ENCODE measurements at places on chromosomes 16 and 17.
A peak's percentile ranks its signal among the peaks of the same experiment; 100 is the strongest.

DNA sequence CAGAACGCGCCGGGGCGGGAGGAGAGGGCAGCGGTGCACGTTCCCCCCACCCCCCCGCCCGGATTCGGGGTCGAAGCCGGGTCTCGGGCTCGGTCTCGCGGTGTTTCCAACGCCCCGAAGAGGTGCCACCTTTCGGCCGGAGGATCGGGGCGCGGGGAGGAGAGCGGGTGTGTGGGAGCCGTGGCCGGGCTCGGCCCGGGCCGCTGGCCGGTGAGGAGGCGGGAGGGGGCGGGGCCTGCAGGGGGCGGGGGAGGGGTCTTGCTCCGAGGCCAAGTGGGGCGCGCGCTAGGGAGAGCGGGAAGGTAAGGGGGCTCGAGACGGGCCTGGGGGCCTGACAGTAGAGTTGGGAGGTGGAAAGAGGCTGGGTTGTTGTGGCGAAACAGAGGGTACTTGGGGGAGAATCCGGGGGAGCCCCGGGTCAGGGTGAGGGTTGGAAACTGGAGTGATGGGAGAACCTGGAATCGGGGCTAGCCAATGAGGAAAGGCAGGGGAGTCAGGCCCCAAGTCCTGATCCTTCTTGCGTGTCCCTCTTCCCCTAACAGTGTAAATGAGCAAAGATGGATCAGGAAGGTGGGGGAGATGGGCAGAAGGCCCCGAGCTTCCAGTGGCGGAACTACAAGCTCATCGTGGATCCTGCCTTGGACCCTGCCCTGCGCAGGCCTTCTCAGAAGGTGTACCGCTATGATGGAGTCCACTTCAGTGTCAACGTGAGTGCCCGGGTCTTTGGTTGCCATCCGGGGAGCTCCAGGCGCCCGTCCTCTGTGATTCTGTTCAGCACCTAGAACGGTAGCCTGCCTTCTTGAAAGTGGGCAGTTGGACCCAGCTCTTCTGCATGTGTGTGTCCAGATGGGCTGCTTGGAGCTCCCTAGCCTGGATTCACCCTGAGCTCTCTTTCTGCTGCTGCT is 873 bp downstream of the SETD1A start:
- no peak for DNase-seq

DNA sequence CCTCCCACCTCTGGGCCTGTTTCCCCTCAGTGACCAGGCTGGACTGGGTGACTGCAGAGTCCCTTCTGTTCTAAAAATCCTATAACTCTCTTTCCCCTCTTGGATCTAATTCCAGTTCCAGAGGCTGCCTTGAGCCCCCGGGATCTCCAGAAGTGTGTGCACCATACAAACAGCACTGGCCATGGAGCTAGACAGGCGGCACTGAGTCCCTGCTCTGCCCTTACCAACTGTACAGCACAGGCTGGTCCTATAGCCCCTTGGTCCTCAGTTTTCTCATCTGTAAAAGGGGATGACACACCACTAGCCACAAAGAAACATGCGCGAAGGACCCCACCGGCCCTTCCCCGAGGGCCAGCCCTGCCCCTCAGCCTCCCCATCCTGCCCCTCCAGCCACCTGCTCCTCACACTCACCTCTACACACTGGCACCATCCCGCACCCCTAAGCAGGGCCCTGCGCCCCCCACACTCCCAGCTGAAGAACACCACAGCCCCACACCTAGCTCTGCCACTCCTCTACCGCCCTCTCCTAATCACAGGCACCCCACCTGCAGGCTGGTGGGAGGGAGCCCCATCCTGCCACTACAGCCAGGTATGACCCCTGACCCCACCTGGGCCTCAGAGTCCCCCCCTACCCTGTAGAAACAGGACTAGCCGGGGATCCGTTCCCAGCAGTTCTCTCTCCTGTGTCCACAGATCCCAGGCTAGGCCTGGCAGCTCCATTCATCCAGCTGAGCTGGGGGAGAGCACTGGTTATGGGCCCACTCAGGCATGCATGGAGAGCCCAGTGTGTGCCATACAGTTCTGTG is 913 bp upstream of the KRT16 start:
- no peak for DNase-seq

- no peak for DNase-seq
Observed at GRCh38 chr17:68993112-68993511, 37.9 kb upstream of the ABCA8 start.

DNA sequence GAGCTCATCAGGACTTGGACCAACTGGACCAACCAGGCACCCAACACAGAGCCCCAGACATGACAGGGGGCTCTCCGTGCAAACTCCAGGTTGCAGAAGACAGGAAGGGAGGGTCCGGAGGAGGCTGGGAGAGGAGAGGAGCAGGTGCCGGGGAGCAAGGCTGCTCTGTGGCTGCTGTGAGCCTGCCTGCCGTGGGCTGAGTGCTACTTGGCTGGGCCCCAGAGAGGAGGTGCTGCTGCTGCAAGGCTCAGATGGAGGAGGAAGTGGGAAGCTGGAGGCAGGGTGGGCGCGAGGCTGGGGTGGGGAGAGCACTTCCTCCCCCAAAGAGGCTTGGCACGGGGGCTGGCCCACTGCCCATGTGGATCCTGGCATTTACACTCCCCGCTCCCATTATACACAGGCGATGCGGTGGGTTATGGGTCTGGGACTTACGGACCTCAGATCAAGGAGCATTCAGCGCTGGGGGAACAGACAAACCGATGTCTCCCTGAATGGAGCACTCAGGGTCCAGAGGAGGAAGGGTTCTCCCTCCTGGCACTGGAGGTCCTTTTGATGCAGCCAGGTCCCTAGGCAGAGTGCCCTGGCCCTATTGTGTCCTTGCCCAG is 15.9 kb downstream of the EPOP start:
- DNase-seq = no peak

DNA sequence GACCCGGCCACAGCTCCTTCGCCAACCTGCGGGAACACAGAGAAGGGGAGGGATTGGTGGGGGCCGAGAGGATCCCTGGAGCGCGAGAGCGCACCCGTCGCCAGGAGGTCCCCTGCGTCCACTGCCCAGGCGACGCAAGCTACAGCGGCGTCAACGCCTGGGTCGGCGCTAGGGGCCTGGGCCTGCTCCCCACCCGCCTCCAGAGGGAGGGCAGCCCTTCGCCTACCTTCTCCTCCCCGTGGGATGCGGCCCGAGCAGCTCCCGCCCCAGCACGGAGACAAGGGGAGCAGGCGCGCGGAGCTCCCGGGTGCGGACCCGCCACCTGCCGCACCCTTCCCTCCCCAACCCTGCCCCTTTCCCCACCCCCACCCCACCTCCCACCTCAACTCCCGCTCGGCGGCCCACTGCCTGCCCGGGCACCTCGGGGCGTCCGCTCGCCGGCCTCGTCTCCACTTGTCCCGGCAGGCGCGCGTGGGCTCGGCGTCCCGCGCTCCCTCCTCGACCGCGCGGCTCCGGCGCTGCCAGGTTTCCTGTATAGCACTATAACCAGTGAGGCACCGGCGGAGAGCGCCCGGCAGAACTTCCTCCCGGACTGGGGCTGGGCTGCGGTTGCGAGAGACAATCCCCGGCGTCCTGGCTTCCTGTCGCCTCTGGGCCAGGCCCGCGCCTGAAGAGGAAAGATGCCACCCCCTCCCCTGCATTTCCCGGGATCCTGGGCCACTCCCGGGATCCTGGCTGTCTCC is 119.1 kb upstream of the SMURF2 start:
- peak; percentile 43 for DNase-seq

DNA sequence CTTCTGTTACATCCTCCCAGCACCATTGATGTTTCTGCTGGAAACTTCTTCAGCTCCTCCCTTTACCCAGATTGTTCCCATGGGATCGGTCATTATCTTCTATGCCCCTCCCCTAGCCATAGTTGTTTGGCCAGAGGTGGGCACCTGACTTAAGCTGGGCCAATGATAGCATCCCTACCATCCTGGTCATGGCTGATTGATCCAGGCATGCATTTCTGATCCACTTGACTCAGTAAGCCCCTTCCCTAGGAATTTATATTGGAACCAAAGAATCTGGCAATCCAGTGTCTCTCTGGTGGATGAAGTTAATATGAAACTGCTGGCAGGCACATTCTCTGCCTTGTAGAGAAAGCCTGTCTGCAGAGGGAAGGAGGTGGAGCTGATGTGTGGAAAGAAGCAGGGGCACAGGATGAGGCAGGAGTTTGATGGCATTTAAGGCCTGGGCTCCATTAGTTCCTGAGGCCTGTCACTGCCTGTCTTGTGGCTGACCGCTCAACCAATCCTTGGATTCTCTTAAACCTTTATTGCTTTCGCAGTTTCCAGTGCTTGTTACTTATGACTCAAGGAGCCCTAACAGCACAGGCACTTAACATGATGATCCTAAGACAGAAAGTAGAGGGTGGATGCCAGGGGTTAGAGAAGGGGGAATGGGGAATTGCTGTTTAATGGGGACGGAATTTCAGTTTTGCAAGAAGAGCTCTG is 152.4 kb downstream of the ABCC12 start:
- DNase-seq = no peak

GRCh38 chr17:47701608-47702007 is 7.6 kb downstream of the TBKBP1 start:
- no peak for DNase-seq

DNA sequence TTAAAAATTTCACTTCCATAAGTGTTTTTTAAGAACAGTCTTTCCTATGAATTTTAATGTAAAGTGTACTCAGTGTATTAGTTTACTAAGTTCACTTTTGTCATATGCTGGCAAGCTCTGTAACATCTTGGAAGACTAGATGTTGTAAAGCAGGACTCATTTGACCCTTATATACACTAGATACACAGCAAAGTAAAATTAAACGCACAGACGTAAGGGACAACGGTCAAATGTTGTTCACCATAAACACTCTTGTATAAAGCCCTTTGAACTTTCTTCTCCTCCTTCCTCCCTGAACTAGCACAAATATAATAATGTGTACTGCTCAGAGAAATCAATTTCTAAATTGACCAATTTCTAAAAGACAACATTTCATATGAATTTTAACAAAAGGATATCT is 7.0 kb upstream of the GOT2 start:
- no peak for DNase-seq

DNA sequence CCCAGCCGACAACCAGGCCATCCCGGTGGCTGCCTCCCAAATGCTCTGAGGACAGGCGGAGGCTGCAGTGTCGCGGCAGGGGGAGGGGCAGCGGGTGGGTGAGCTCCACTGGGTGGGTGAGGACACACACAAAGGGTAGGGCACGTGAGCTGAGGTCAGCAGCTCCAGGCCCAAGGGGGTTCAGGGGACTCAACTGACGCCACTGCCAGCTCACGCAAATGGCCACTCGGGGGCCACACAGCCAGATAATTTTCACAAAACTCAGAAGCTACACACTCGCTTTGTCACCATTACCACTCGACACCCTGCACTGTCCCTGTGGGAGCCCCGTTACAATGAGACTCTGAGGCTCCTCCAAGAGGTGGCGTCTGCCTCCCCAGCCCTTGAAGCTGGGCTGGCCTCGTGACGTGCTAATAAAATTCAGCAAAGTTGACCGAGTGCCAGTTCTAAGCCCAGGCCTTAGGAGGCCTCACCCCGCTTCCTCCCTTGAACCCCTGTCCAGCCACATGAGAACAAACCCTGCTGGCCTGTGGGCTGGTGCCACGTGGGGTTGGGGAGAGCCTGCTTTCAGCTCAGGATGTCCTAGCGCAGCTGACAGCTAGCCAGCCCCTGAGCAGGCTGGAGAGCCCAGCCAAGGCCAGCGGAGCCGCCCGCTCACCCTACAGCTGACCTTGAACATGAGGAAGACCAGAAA is 56.9 kb downstream of the RMI2 start:
- no peak for DNase-seq

Data from stimulated activated CD4-positive, alpha-beta T cell treated with anti-CD3 and anti-CD28 coated beads, Interleukin-4, amount 100 ng/mL, for 24 hours (primary cell).